ENCODE measurements at places on chromosomes 7 and 10.

GRCh38 chr7:97630116-97630515 lies 101.8 kb upstream of the TAC1 start:
- DNase-seq, result no peak

- DNase-seq, result no peak
Observed at GRCh38 chr7:99139036-99139435, 4.9 kb downstream of the SMURF1 start.

DNA sequence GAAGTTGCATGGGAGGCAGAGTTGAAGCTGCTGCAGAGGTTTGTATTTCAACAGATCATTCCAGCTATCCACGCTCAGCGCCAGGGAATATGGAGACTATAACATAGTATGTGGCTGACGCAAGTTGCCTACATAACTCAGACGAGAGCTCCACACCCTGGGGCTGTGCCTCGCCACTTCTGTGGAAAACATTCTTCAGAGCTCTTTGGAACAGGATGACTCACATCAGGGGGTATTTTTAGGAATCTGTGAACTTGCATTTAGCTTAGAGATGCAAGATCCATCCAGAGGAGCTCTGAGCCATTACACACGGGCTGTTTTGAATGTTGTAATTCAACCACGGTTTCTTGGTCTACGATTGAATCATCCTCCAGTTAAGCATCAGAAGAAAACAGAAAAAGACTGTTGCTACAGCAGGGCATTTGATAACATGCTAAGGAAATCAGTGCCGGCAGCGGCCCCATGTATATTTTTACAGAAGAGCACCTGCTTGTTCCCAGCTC lies 481.5 kb upstream of the AKR1E2 start:
- peak; percentile 93 for DNase-seq

DNA sequence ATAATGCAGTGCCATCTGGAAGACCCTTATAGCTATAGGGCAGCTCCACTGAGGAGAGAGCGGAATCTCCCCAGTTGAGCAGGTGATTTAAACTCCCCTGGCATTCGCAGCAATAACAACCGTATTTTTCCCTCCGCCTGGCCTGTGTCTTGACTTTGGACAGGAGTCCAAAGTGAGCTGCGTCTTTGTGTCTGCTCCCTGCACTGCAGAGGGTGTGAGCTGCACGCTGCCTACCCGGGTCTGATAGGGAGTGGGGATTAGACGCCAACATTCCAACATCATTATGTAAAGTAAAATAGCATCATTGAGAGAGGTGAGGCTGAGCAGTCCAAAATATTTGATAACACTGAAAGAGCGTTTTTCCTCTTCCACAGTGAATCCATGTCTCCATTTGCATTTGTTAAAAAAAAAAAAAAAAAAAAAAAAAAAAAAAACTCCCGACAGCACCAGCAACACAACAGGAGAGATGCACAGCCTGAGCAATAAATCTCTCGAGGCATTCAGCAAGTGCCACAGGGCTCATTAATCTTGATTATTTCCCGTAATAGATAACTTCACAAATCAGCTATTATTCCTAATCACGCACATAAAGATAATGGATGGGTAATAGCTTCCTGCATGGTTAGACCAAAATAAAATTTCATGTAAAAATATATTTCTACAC lies 68.6 kb downstream of the CELF2 start:
- no peak for DNase-seq

DNA sequence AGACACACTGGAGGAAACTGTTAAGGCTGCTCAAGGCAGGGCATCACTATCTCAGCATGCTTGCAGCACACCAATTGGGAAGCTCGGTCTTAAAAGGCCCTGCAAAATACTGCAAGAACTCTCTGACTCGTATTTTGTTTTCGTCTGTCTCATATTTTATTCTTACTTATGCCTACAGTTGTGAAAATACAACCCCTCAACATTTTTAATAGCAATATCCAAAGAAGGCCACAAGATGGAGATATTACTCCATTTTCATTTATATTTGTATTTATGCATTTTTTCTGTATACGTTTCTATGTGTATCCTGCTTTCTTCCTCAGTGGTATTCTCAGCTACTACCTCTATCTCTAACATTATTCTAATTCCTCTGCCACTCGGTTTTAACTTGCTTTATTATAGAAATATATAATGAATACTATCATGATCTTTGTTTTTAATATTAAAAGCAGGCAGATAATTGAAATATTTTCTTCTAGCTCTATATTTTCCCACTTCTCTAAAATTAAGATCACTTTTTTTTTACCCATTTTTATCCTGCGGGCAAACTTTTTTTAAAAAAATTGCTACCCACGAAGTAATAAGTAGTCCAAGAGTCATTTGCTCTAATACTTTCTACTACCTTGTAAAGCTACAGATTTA lies 10.0 kb downstream of the DNAJC1 start:
- DNase-seq, result no peak

GRCh38 chr10:6701289-6701688 lies 121.2 kb upstream of the PRKCQ start:
- no peak for DNase-seq

- DNase-seq, result no peak
Observed at GRCh38 chr10:28798428-28798955, 121.2 kb downstream of the BAMBI start.

- DNase-seq, result no peak
Observed at GRCh38 chr7:134750083-134751062, 29.1 kb upstream of the CALD1 start.

GRCh38 chr10:95697429-95697828 lies 3.7 kb upstream of the TCTN3 start:
- DNase-seq, result no peak

DNA sequence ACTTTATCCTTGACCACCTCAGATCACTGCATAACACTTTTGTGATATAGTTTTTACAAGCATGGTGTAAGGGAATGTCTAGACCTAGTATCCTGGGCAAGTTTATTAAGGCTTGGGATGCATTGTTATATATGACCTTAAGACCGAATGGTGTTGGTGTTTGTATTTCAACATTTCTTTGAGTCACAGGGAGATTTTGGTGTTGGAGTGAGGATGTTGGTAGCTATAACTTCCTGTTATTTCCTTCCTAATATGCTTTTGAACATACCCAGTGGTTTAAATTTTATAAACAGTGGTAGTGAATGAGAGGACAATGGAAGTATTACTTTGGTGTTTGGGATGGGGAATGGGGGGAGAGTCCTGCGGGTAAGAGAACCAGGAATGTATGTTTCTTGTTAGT lies 2.6 kb downstream of the EXOC4 start:
- no peak for DNase-seq

DNA sequence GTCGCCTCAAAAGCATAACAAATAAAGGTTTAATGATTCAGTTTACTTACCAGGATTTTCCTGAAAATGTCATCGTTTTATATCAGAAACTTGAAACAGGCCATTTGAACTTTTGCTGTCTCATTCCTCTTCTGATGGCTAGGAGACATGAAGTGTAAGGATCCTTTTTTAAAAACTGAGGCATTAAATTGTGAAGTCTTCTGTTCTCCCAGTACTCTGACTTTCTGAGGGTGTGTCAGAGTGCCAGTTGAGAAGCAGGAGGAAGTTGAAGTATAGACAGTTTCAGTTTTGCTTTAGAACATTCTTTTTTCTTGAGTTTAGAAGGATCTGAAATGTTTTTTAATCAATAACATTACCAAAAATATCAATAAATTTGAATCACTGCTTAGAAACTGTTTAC lies at the start of gene SAMD9L:
Gene SAMD9L (minus strand): TSS at position 242 of the 400 bp plus-strand sequence. CDS start 12,414 bp downstream, outside the sequence.
- no peak for DNase-seq

DNA sequence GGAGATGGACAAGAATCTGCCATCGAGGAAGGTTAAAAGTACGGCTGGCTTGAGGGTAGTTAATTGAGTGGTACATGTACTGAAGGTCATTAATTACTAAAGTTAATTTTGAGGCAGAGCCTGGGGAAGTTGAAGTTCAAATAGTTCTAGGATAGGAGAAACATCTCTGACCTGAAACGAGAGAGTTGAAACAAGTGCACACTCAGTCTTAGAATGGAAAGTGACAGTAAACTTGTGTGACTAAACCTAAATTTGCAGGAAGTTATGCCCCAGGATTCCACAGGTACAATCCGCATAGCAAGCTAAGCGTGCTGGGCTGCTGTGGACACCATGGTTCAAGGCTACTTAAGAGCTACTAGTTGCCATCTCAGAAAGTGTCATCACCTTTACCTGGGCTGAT lies 209.9 kb downstream of the CHCHD3 start:
- DNase-seq, result no peak

GRCh38 chr10:131259535-131259934 lies 52.0 kb downstream of the TCERG1L start:
- DNase-seq, result no peak

- DNase-seq, result no peak
Observed at GRCh38 chr7:88686468-88687229, 72.9 kb upstream of the ZNF804B start.

- no peak for DNase-seq
Observed at GRCh38 chr10:47113907-47114500, 186.0 kb upstream of the GDF10 start.

DNA sequence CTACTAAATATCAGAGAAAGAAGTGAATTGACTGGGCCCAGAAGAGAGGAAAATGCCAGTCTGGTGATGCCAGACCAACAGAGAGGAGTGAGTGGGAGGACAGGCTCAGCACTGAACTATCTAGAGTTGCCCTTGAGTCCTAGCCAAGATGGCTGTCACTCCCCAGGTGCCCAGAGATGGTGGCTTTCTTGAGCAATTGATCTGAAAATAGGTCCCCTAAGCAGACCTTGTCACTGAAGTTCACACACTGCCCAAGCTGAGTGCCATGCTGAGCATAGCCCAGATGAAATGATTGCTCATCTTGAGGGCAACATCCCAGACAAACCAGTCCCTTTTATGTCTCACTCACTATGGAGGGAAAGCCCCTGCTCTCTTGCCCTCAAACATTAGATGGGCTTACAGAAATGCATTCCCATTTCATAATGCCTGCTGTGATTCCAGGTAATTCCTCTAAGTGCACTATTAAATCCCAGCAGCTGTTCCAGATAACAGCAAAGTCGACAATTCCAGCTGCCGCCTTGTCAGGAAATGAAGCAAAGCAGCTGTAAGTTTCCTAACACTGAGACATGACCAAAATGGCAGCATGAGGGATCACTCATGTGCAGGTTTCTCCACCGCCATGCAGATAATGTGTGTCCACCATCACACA lies 329.4 kb downstream of the KCNMA1 start:
- DNase-seq, result no peak

DNA sequence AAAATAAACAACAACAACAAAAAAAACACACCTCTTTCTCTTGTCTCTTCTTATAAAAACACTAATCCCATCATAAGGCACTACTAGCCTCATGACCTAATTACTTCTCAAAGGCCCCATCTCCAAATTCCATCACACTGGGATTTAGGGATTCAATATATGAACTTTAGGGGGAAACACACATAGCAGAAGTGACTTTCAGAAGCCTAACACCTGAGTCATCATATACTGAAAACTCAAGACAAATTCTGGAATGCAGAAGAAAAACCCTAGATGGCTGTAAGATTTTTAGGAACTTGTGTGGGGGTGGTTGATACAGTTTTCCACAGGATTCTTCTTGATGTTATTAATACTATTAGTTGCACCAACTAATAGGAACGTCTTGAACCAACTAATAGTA lies 33.7 kb upstream of the CSTF2T start:
- DNase-seq, result no peak
